ENCODE measurements at places on chromosomes 4 and X.

GRCh38 chr4:86759298-86759697 is 89.9 kb downstream of the SLC10A6 start:
- no peak for DNase-seq

DNA sequence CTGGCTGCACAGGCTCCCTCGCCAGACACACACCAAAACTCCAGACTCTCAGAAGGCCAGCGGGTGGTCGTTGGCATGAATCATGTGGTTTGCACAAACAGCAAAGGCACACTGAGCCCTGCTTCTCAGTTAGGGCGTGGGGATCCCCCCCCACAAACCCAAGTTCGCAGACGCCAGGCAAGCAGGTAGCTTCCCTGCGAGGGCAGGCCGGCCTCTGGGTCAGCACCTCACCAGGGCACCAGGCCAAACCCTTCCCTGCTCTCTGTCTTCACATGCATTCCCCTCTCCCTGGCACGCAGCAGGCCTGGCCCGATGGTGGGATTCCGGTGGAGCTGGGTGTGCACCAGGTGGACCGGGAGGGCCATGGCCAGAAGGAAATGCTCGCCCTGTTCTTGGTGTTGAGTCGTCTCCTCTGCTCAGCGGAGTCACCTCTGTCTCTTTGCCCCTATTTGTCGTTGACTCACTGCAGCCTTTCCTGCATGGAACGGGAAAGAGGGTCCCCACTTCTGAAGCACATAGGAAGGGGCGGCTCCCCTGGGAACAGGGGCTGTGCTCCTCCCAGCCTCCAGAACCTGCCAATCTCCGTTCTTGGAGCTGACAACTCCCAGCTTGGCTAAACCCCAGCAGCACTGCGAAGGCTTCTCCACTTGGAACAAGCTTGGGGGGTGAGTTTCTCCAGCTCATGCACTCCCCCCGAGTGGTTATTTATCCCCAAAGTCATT is 51.4 kb downstream of the SORCS2 start:
- no peak for DNase-seq

GRCh38 chr4:79757600-79757999 is 315.4 kb downstream of the ANTXR2 start:
- DNase-seq: no peak

DNA sequence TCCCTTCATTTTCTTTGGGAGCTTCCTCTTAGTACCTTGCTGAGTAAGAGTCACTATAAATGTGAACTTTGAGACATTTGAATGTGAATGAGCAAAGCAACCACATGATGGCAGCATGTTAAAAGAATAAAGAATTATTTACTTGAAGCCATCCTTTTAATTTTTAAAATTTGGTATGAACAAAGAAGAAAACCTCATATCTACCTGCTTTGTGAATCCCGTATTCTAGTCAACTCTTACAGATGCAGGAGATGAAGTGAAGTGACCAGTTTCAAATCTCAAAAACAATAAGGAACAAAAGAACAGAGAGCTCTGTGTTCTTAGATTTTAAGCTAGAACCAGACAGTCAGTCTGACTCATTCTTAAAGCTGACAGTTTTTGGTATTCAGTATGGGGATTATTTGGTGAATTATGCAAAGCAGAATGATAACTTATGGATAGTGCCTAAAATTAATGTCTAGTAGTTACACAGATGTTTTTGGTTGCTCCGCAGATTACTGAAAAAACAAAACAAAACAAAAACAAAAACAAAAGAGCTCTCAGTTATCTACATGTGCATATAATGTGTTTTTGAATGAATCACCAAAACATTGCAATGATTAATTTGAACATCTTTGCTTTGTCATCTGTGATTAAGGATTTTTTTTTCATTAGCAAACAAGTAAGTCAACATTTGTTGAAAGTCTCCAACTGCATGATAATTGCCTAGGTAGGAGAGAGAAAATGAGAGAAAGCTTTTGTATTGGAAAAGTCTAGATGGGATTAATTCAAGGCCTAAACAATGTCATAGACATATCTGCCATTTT is 48.2 kb upstream of the H2AZ1 start:
- DNase-seq: no peak

GRCh38 chrX:17602245-17602644 is 135.0 kb upstream of the SCML1 start:
- no peak for DNase-seq

DNA sequence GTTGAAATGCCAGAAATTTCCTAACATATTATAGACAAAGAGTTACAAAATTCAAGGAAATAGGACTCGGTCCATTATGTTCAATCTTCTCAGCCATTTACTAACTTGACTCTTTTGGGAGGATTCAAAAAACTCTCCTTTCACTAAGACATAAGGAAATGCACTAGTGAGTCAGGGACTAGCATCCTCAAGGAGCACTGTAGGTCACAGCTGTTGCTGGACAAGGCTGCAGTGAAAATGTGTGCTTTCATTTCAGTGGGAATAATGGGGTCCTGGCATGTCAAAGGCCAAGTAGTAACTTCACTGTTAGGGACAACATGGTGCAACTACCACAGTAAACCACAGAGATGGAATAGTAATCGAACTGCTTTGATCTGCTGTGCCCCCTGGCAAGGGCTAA is 56.9 kb upstream of the ABCG2 start:
- no peak for DNase-seq

DNA sequence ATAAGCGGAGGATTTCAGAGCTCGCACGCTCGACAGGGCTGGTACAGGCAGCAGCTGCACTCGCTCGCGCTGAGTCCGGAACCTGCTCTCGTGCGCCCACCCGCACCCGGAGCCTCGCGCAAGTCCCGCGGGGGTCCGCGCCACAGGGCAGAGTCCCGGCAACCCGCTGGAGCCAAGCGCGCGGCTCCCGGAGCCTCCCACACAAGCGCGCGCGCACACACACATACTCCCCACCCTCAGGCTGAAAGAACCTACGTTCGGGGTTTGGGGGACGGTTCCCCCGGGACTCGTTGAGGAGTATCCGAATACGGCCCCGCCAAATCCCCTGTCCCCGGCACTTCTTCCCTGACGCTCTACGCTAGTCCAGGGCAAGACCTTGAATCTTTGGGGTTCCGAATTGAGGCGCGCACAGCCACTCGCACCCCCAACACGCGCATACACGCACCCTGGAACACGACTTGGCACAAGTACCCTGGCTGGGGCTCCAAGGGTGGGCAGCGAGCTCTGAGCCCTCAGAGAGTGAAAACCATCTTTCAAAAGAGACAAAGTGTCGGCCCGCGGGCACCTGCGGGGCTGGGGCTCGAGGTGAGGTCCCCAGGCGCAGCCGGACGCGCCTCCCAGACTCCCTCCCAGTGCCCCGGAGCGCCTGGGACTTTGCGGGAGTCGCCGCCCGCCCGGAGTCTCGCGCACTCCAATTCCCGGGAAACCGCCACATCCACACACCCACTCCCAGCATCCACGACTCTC is 952 bp downstream of the ANOS1 start:
- DNase-seq: no peak

DNA sequence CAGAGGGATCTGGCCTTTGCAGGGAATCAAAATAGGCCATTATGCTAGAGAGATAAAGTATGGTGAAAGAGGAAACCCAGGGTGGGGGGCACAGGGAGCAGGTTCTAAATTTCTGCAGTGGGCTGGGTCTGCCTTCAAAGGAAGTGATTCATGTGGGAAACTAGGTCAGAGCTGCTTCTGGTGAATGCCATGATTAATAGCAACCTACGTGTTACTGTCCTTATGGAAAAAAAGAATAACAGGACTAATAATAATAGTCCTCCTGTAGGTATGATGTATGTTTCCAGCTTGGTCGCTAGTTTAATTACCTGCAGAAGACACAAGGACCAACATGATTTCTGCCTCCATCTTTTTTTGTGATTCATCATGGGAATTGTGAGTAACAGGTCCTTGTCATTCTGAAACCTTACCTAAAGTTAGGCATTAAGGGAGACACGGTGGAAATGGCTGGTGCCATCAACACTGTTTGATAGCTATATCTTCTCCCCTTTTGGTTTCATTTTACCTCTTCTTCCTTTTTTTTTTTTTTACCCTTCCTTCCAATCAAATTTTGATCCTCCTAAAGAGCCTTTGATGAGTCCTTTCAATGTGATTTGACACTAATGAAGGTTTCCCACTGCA is 180.4 kb downstream of the CPEB2 start:
- DNase-seq: no peak
